ENCODE measurements at places on chromosomes 2 and 18.

- DNase-seq, result no peak
These were observed 64.0 kb upstream of the REG3A start for GRCh38 chr2:79223539-79223938.

DNA sequence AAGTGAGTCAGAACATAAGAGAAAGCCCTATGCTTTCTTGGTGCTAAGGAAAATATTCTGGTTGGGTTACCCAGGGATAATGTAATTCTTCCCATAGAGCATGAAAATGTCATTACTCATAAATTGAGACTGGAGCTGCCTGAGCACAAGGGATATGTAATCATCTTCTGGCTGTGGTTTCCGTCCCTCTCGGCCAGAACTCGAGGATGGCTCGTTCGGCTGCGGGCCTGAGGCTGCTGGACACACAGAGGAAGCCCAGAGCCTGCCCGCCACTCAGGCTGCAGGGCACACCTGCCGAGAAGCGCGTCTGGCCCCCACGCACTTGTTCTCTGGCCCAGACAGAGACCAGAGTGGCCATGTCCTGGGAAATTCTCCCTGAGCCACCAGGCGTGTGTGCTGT, 104.9 kb downstream of the ASAP2 start:
- no peak for DNase-seq

- no peak for DNase-seq
These were observed 603.9 kb upstream of the FANCL start for GRCh38 chr2:58845011-58845410.

- no peak for DNase-seq
These were observed 326.2 kb upstream of the LRATD1 start for GRCh38 chr2:14306268-14306861.

DNA sequence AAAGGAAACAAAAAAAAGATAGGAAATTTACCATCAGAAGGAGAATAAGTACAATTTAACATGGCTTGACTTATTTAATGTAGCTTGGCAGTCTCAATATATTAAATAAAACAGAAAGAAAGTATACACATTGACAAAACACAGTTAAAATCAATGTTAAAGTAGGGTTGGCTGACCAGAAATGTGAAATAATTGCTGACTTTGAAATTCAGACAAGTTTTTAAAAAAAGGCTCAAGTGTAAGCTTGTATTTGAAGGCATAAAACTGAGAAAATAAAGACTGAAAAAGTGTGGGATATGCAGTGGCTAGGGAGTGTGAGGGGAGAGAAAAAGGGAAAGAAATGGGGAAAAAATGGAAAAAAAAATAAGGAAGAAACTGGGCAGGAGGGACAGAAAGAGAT, 665.8 kb downstream of the LRP1B start:
- DNase-seq, result no peak

DNA sequence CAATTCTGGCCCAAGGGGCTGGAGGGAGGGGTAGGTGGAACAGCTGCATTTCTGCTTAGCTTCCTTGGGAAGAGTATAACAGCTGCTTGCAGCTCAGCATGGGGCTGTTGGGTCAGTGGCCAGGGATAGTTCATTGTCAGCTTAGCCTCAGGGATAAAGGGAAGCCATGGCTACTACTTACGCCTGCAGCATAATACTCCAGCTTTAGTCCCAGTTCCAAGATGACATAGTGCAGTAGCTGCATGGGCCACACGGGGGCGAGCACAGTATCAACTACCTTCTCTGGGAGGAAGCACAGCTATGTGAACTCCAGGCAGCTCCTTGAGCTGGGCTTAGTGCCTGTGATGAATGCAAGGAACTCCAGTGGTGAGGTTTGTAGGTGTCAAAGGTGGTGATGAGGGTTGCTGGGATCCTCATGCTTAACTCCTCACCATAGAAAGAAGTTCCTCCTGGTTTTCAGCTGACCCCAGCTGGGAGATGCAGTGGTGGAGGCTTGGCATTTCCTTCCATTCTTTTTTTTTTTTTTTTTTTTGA, 35.4 kb upstream of the RHOB start:
- DNase-seq, result peak; percentile 14

DNA sequence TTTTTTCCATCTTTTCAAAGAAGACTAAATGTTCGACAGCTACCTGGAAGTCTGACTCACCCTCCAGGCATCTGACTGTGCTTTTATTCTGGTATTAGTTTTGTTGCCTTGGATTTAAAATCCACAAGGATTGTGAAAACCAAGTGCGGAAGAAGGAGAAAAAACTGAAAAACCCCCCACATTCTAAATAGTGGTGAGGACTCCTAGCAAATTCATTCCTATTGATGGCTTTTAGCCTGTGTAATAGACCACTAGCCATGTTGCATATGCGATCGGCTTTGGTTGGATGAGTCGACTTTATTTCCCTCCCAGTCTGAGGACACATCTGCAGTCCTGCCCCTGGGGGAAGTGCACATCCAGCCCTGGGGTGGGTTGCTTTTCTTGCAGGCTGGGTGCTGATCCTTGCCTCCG, 16.9 kb downstream of the LDLRAD4 start:
- DNase-seq, result no peak

DNA sequence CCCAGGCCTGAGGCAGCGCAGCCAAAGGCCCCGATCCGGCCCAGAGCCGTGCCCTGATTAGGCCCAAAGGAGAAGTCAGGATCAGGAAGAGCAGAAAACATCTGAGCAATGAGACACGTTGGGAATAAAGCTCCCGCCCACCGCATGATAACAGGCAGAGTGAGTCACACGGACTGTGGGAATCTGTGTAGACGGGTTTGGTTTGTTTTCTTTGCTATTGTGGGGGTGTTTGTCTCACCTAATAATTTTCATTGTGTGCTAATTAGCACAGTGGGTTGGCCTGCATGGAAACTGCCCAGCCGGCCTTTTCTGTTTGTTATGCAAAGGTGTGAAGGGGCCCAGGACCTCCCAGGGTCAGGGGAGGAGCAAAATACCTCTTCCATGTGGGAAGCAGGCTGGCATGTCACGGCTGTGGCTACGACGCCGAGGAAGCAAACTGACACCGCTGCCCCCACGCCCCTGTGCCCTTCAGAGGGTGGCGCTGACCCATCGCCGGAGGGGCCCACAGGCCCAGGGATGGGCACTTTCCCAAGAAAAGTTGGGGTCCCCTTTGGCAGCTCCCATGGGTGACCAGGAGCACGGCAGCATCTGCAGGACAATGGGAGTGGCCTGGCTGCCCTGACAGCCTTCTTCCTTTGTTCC, 68.4 kb upstream of the CTDP1 start:
- DNase-seq, result no peak

Data from GF-D8 (cell line).